ENCODE measurements at places on chromosomes 1 and 21. TPM values are rescaled to one million over a fixed set of nuclear protein-coding genes. Genes with fewer than 3 reads are reported as not detected.
A peak's percentile ranks its signal among the peaks of the same experiment; 100 is the strongest.

GRCh38 chr21:27371975-27372331, 405.1 kb upstream of the ADAMTS5 start:
- DNase-seq = no peak

DNA sequence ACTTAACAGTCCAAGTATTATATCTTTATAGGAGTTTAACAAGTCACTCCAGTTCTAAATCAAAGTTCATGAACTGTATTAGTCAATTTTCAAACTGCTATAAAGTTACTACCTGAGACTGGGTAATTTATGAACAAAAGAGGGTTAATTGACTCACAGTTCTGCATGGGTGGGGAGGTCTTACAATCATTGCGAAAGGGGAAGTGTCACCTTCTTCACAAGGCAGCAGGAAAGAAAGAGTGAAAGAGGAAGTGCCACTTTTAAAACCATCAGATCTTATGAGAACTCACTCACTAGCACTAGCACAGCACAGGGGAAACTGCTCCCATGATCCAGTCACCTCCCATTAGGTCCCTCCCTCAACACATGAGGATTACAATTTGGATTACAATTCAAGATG, 70.0 kb downstream of the CLCA4 start:
- DNase-seq = no peak

DNA sequence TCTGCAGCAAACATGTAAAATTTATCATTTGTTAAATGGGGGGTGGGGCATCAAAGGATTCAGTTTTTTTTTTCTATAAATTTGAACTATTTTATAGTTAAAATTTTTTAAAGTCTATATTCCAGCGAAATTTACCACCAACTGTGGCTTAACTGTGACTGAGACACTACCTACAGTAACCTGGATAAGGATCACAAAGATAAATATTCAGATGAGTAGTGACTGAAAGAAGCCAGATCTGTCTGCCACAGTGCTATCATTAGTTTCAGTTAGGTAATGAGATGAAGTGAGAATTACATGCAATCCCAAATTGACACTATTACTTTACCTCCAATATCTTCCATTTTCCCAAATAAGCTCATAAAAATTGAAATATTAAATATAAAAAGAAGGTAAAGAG, 5.4 kb downstream of the SPATA6 start:
- DNase-seq = no peak

GRCh38 chr1:50348449-50349241, 74.6 kb downstream of the DMRTA2 start:
- peak; percentile 70 for DNase-seq

- DNase-seq = no peak
Observed at GRCh38 chr1:15124362-15125100, 29.0 kb upstream of the TMEM51 start.

DNA sequence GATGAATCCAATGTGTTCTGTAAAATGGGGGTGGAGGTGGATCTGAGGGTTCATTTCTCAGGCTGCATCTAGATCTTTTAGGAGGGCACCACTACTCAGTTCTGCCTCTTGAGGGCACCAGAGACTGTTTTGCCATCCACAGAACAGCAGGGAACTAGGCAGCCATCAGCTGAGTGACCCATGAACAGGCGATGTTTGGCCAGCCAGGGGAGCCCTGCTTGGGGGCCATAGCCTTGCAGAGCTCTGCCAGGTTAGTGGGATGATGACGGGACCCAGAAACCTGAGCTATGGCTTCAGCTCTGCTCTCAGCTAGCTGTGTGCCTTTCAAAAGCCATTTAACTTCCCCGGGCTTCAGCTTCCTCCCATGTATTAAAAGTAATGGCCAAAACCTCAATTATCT, 13.4 kb upstream of the NOS1AP start:
- DNase-seq = peak; percentile 73

- no peak for DNase-seq
Observed at GRCh38 chr1:219498666-219499065, 114.2 kb downstream of the ZC3H11B start.

DNA sequence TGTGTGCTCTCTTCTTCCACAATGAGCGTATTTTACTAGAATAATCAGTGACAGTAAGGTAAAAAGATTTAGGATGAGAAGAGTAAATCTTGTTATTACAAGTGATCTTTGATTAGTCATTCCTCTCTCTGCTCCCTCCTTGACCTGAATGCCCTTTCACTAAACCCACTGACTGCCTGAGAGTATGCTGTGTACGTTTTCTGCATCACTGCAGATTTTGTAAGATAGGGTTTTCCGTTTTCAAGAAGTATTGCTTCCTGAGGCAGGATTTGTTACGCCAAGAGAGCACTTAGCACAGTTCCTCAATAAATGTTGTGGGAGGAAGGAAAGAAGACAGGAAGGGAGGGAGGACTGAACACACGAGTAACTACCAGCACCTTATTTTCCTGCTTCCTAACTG, 7.7 kb upstream of the LAMB3 start:
- no peak for DNase-seq

GRCh38 chr1:150162862-150163706, 13.4 kb downstream of the PLEKHO1 start:
- peak; percentile 86 for DNase-seq

DNA sequence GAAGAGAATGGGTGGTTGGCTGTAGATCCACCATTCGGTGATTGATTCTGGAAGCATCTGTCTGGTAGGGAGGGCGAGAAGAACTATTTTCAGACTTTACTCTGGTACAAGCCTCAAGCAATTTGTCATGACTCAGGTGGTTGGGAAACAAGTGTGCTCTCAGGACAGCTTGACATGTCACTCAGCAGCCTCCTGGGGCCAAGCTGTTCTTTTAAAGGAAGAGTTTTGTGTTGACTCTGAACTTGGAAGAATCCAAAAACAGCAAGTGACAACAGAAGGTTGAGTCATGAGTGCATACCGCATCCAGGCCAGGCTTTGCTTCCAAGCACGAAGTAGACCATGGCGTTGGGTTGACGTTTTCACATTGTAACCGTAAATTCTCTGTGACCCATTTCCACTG, 65.9 kb downstream of the CLIC6 start:
- DNase-seq = no peak

GRCh38 chr1:39501666-39502065, 10.2 kb downstream of the BMP8A start:
- DNase-seq = no peak

- no peak for DNase-seq
Observed at GRCh38 chr1:228047183-228047466, 35.4 kb upstream of the ARF1 start.

DNA sequence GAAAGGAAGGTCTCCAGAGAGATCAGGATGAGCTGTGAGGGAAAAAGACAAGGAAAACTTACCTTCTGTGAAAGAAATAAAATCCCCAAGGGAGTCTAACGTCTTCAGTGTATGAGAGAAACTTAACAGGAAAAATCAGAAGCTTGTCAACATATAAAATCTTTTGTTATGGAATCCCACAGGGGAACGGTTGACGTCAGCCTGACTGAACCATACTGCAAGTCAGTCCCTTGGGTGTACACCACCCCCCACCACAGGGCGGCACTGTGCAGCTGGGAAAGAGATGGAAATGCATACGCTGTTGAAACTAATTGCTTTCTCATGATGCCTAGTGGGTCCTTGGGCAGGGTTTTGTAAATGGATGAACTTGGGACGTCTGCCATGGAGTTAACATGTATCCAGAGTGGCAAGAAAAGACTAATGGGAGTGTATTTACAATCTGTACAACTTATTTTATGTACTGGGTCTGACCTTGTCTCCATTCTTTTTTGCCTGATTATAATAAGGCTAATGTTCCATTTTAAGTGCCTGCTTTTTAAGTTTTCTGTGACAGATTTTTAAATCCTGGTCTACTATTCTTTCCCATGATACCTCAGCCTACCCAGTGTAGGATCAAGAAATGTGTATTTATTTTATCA, 22.7 kb downstream of the UTP25 start:
- DNase-seq = peak; percentile 80

GRCh38 chr1:232863544-232864275, 58.5 kb downstream of the MAP10 start:
- no peak for DNase-seq

DNA sequence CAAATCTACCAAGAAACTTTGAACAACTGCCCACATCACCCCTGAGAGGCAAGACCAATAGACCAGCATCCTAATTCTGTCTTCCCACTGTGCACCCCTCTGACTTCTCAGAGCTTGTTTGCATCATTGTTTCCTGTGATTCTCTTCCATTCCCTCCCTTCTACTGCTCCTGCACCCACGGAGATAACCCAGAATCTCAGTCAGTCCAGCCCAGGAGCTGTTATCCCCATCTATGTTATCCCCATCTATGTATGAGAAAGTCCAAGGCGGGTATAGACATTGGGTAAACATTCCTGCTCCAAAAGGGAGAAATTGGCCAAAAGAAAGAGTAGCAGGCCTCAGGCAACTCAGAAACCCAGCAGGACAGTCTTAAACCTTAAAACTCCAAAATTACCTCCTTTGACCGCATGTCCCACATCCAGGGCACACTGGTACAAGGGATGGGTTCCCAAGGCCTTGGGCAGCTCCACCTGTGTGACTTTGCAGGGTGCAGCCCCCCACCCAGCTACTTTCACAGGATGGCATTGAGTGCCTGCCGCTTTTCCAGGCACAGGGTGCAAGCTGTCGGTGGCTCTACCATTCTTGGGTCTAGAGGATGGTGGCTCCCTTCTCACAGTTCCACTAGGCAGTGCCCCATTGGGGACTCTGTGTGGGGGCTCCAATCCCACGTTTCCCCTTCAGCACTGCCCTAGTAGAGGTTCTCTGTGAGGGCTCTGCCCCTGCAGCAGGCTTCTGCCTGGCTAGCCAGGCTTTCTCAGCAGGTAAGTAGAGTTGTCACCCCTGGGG, 414.8 kb downstream of the NPHP4 start:
- DNase-seq = no peak

- DNase-seq = no peak
Observed at GRCh38 chr1:208258277-208258676, 14.1 kb upstream of the PLXNA2 start.

GRCh38 chr1:1630965-1631781, 800 bp upstream of the MMP23B start:
- no peak for DNase-seq

DNA sequence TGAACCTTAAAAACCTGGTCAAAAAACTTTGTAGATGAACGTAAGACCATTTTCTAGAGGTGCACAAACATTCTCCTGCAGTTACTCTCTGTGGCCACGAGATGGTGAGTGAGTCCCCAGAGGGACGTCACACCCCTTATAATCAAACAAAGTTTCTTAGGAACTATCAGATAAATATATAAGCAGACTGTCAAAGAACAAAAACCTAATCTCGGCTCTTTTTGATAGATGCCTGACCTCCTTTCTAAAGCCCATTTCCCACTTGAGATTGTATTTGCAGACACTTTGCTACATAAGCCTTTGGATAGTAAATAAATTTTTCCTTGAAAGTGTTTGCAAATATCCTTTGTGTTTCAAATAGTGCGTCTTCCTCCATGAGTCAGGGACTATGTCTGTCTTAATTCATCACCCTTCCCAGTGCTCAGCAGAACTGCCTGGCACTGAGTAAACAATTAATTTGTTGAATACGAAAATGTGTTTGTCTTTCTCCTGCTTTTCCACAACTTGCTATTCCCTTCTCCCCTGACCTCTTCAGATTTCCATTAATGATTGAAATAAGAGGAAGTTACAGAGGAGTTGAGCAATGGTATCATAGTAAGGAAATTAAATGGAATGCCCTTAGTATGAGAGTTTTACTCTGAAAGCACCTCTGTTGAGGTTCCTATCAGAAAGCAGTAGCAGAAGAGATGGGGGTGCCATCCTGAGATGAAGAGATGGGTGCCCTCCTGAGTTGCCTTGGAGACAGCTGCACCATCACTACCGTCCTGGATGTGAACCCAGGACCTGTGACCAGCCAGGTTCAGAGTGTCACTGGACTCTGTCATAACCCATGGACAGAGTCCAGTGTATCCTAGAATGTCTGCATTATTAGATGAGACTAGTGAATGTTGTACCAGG, 57.8 kb upstream of the RAVER2 start:
- peak; percentile 40 for DNase-seq

GRCh38 chr1:109627692-109628399, 8.2 kb downstream of the AMPD2 start:
- DNase-seq = no peak

GRCh38 chr1:230976825-230977747, 1.6 kb downstream of the TTC13 start:
- no peak for DNase-seq

- DNase-seq = no peak
Observed at GRCh38 chr1:26160527-26161414, 1.9 kb downstream of the FAM110D start.

DNA sequence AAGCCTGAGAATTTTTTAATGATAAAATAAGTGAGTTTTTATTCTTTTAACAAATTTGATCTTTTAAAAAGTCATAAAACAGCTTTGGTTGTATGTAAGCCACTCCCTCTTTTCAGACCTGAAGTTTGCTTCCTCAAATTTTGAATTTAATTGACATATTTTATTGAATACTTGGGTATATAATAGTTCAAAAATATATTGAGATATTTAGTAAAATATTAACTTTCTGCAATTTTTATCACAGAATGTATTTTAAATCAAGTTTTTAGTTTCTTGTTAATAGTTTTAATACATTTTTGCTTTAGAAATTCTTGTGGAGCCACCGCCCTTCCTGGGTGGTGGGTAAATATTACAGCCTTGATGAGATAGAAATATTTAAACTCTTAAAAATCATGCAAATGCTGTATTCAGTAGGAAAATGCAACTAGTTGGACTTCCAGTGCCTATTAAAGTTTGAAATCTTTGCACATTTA, 867 bp downstream of the PTPRC start:
- no peak for DNase-seq

DNA sequence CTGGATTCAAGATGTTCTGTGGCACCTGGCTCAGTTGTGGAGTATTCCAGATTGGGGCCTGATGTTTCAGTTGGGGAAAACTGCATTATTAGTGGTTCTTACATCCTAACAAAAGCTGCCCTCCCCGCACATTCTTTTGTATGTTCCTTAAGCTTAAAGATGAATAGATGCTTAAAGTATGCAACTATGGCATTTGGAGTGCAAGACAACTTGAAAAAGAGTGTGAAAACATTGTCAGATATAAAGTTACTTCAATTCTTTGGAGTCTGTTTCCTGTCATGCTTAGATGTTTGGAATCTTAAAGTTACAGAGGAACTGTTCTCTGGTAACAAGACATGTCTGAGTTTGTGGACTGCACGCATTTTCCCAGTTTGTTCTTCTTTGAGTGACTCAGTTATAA, 7.2 kb downstream of the FPGT start:
- DNase-seq = no peak

- no peak for DNase-seq
Observed at GRCh38 chr1:38005195-38006007, at the start of gene FHL3. TSS of gene FHL3 (minus strand) at chr1:38005514. CDS start at chr1:37999412, 6,102 bp downstream.

- DNase-seq = no peak
Observed at GRCh38 chr1:64733581-64734286, 11.1 kb upstream of the RAVER2 start.

GRCh38 chr1:217115404-217116380, 392.5 kb upstream of the ESRRG start:
- DNase-seq = no peak

- DNase-seq = no peak
Observed at GRCh38 chr1:83882906-83883305, 116.0 kb downstream of the TTLL7 start.

GRCh38 chr1:161738627-161739287, 10.8 kb upstream of the DUSP12 start:
- peak; percentile 62 for DNase-seq

The MTARC2 gene
- total RNA-seq = 10.7 TPM

The CD1D gene
- not detected for total RNA-seq

The TSPEAR gene
- total RNA-seq = not detected

The SHE gene
- total RNA-seq = not detected

The INSRR gene
- total RNA-seq = 0.17 TPM

The SPRR5 gene
- total RNA-seq = not detected

The CDK11A gene
- total RNA-seq = 17.3 TPM

The PRR9 gene
- not detected for total RNA-seq

The MYBPH gene
- not detected for total RNA-seq

The LCE1F gene
- not detected for total RNA-seq

The AMY1C gene
- not detected for total RNA-seq

The ELF3 gene
- total RNA-seq = 0.99 TPM

The CDA gene
- total RNA-seq = 0.35 TPM

Measured in NCI-H460 (cell line).